ENCODE measurements at places on chromosomes 5 and 9. TPM values are rescaled to one million over a fixed set of nuclear protein-coding genes. Genes with fewer than 3 reads are reported as not detected.

FOXD4L3 gene
- 0.14 TPM for total RNA-seq

NR4A3 gene
- 112 TPM for total RNA-seq

ORM2 gene
- total RNA-seq = not detected

OR1N2 gene
- not detected for total RNA-seq

SIT1 gene
- 102 TPM for total RNA-seq

FBLL1 gene
- total RNA-seq = not detected

SLC28A3 gene
- 0.23 TPM for total RNA-seq

KCNT1 gene
- total RNA-seq = not detected

SOHLH1 gene
- not detected for total RNA-seq

SYNPO gene
- 0.18 TPM for total RNA-seq

RFX3 gene
- 10.3 TPM for total RNA-seq

C5orf22 gene
- 23.7 TPM for total RNA-seq

CFAP90 gene
- total RNA-seq = not detected

STING1 gene
- total RNA-seq = 43.7 TPM

FBP2 gene
- not detected for total RNA-seq

FGD3 gene
- total RNA-seq = 43.5 TPM

ACOT12 gene
- total RNA-seq = not detected

HNRNPK gene
- 773 TPM for total RNA-seq

PPP1R2B gene
- not detected for total RNA-seq

NDUFB6 gene
- 63.4 TPM for total RNA-seq

SPATA31D4 gene
- total RNA-seq = not detected

ARID3C gene
- total RNA-seq = 0.32 TPM

ADAMTS2 gene
- total RNA-seq = not detected

ZNF879 gene
- 2.3 TPM for total RNA-seq

SLC45A2 gene
- total RNA-seq = not detected

TAL2 gene
- total RNA-seq = not detected

All from activated CD8-positive, alpha-beta T cell treated with anti-CD3 and anti-CD28 coated beads for 36 hours (primary cell).